Spinal cord (tissue), 10 donors: ENCODE measurements at places on chromosomes 13 and 19.
A peak's percentile ranks its signal among the peaks of the same experiment; 100 is the strongest.

- H3K27ac ChIP-seq, result peak overlapping the region; percentile 97
- no peak for DNase-seq
- H3K36me3 ChIP-seq, result no peaks in the 10 kb centered on the region
- H3K4me3 ChIP-seq, result peak overlapping the region; percentile 75
- peaks cover 7% of the 10 kb centered on the region for H3K4me1 ChIP-seq
Observed at GRCh38 chr19:7099597-7099921, 30.1 kb downstream of the ZNF557 start.

DNA sequence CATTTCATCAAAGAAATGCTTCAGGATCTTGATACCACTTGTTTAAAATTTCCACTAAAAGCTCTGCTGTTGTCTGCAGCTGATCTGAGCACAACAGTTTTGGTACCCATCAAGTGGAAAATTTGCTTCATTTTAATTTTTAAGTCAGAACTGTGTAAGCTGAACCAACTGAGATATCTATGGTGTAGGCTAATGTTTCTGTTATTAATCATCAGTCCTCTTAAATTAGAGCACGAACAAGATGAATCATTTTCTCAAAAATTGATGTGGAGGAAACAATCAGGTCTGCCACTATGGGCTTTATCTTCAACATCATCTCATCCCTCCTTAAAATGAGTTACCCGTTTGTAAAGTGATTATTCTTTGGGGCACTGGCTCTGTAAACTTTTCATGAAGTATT, 221.5 kb upstream of the NBEA start:
- H3K36me3 ChIP-seq, result no peaks in the 10 kb centered on the region
- H3K4me1 ChIP-seq, result no peaks in the 10 kb centered on the region
- no peak overlapping the region for H3K4me3 ChIP-seq
- no peaks in the 10 kb centered on the region for H3K27me3 ChIP-seq

DNA sequence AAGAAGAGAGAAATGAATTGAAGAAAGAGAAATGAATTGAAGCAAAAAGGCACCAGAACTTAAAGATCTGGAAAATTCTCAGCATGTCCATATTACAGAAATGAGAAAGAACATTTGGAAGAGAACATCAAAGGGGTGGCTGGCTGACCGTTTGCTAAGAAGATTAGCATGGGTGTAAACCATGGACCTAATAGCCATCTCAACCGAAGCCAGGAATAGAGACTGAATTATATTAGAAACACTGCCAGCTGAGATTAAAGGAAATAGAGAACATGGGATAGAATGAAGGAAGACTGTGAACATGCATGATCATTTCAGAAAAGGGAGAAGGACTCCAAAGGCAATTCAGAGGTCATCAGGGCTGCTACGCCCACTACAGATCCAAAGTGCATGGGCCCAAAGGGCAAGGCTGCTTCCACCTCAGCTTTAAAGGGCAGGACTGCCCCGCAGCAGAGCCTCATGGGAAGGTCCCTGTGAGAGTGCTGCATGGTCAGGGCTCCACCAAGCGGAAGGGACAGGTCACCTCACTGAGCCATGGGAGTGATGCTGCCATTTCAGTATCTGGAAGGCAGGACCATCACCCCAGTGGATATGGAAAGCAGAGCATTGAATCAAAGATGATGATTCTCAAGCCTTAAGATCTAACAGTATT, 23.1 kb downstream of the FNDC3A start:
- no peak overlapping the region for H3K27ac ChIP-seq
- DNase-seq, result no peak
- no peak overlapping the region for H3K4me3 ChIP-seq

DNA sequence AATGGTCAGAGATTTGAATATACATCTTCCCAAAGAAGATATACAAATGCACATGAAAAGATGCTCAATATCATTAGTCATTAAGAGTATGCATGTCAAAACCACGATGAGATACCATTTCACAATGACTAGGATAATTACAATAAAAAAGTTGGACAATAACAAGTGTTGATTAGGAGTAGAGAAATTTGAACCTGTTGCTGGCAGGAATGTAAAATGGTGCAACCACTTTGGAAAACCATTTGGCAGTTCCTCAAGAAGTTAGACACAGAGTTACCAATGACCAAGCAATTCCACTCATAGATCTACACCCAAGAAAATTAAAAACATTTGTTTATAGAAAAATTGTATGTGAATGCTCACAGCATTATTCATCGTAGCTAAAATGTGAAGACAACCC, 33.2 kb upstream of the STARD13 start:
- DNase-seq, result no peak
- H3K4me1 ChIP-seq, result no peaks in the 10 kb centered on the region
- no peaks in the 10 kb centered on the region for H3K36me3 ChIP-seq
- no peaks in the 10 kb centered on the region for H3K27me3 ChIP-seq
- H3K27ac ChIP-seq, result no peak overlapping the region
- no peak overlapping the region for H3K4me3 ChIP-seq

GRCh38 chr13:29707876-29708543, 112.5 kb upstream of the SLC7A1 start:
- H3K4me3 ChIP-seq, result no peak overlapping the region
- no peak overlapping the region for H3K27ac ChIP-seq
- H3K36me3 ChIP-seq, result no peaks in the 10 kb centered on the region
- no peaks in the 10 kb centered on the region for H3K4me1 ChIP-seq
- no peak for DNase-seq
- no peaks in the 10 kb centered on the region for H3K27me3 ChIP-seq

GRCh38 chr19:40191836-40192646, 815 bp downstream of the MAP3K10 start:
- H3K27ac ChIP-seq, result no peak overlapping the region
- no peaks in the 10 kb centered on the region for H3K27me3 ChIP-seq
- peaks cover 8% of the 10 kb centered on the region for H3K36me3 ChIP-seq
- H3K4me3 ChIP-seq, result peak overlapping the region; percentile 36
